RKO (cell line): ENCODE measurements at places on chromosomes 13 and 19.

DNA sequence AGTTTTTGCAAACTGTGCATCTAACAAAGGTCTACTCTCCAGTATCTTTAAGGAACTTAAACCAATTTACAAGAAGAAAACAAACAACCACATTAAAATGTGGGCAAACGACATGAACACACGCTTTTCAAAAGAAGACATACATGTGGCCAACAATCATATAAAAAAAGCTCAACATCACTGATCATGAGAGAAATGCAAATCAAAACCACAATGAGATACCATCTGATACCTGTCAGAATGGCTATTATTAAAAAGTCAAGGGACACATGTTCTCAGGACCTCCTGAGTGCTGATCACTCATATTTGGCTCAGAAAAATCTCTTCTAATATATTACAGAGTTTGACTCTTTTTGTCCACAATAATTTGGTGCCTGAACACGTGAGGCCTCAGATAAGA, 14.2 kb upstream of the LILRB1 start:
- no peak for DNase-seq

DNA sequence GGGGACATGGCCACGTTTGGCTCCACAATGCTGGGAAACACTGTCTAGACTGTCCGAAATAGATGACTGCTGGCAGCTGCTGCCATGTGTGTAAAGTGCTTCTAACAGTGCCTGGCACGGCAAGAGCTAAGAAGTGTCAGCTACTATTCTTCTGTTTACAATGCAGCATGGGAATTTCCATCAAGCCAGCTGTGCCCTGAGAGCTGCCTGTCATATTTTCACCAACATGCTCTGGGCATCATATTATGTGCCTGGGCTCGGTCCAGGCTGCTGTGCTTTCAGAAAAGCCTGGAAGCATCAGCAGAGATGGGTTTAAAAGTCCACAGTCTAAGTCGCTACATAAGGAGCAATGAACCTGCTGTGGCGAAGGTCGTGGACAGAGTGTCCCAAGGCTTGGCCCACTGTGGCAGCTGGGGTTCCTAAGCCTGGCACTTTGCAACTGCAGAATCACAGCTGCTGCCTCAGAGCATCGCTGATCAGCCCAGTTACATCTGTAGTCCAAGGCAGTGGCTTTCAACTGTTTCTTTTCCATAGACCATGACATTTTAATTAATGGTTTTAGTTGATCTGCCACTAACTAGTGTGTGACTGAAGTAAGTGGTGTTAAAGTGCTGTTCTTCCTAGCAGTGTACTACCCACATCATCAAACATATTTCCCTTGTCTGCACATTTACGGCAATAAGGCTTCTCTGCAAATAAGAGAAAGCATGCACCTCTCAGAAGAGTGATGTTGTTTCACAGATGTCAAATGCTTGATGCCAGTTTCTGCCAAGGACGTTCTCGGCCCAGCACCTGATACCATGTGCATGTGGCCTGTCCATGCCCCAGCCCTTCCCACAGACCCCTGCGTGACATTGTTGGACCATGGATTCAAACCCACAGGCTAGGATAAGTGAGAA, 95.7 kb upstream of the C1QTNF9B start:
- DNase-seq, result no peak

- DNase-seq, result peak; percentile 55
Observed at GRCh38 chr13:26656919-26657318, 99.4 kb downstream of the WASF3 start.

- no peak for DNase-seq
Observed at GRCh38 chr19:13918726-13919411, 12.9 kb downstream of the CC2D1A start.

DNA sequence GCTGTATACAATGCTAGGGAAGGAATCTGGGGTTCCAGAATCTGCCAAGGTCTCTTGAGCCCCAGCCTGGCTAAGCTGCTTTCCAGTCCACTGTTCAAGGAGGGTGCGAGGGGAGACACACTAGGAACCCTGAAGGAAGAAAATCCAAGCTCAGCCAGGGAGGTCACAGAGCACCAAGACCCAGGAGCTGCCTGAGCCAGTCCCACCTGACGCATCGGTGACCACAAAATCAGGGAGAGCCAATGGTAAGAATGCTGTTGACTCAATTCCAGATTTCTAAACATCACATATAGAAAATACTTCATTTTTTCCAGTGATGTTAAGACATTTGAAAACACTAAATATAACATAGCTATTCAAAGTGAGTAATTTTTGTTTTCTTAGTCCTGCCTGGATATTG, 50.1 kb downstream of the CEP89 start:
- no peak for DNase-seq

DNA sequence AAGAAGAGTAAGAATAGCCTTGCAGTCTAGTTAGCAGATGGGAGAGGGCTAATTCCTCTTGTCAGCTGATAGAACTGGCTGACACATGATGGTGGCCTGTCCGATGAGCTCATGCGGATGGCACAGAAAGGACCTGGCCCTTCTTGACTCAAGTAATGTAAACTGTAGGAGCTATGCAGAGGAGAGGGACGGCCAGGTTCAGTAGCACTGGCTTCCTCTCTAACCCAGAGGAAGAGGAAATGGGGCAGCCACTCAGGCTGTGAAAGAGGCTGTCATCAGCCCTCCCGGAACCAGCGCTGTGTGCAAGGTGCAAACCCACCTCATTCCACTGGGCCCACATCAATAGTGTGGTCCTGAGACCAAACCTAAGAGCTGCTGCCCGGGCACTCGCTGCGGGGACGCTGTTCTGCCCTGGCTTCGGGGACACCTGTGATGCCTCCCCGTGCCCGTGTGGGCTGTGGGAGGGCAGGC, 30.8 kb upstream of the USE1 start:
- DNase-seq, result no peak

DNA sequence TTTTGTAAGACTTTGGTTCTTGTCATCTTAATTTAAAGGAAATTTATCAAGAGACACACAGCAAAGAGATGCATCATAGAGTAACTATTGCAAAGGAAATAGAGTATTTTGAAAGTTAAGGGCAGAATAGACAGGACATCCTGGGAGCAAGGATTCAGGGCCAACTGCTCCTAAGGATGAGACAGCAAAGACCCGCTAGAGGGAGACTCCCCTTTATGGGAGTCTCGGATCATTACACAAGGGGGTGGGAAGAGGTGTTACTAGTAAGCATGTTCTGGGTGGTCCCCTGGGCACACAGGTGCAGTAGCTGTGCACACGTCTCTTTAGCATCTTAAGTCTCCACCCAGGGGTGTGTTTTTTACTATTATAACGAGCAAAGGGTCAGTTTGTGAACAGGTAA, 9.6 kb downstream of the ZSCAN5C start:
- DNase-seq, result no peak
